ENCODE measurements at places on chromosomes 3 and 15.

GRCh38 chr3:184290331-184290730, 8.7 kb upstream of the PSMD2 start:
- DNase-seq = no peak

DNA sequence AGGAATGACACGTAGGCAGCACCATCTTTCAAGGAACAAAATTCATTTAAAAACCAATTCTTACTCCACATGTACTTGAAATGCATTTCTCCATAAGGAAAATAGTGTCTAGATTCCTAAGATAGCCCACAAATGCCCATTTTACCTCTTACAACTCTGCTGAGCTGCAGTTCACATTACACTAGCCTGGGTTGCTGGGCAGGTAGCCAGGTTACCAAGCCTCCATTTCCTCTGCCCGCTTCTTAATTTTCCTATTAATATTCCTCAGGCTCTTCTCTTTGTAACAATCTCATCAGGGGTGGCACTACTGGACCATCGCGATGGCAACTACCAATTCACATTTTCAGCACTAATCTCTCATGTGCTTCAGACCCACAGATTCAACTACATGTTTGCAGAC, 10.8 kb downstream of the ATP13A3 start:
- no peak for DNase-seq

DNA sequence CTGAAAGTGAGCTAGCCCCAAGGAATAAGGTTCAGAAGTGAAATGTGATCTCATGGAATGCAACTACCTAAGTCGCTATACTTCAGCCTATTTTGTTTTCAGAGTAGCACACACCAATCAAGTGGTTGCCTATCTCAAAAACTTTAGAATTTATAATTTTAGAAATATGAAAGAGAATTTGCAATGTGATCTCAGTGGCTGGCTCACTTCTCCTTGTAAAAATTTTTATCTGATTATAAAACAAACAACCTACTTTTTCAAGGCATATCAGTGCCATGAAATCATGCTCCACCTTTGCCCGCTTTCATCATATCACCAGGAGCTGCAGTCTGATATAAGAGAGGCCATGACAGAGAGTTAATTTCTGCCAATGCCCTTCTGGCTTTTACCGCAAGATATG, 47.3 kb downstream of the CLDN11 start:
- no peak for DNase-seq

DNA sequence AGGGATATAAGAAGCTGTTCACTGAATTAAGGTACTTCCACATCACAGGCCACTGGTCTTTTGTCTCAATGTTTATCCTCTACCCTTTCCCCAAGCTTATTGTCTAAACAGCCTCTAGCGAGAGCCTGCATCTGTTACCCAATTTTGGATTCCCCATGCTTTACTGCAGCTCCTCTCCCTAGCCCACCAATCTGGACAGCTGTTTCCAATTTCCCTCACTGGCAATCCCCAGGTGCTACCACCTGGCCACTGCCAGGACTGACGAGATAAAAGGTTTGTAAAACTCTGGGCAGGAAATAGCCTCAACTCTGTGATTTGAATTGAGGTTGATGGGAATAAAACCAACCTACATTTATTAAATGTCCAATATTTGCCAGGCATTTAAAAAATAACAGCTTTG, 58.0 kb upstream of the TEX9 start:
- DNase-seq = no peak

Data from K562 (cell line).